ENCODE measurements at places on chromosomes 11 and 22. TPM values are rescaled to one million over a fixed set of nuclear protein-coding genes. Genes with fewer than 3 reads are reported as not detected.

The DNAJB7 gene
- total RNA-seq = not detected

The CDC42EP1 gene
- 69.9 TPM for total RNA-seq

The LMO2 gene
- 17.7 TPM for total RNA-seq

The CASP1 gene
- 5.6 TPM for total RNA-seq

The MPZL2 gene
- 4.7 TPM for total RNA-seq
